ENCODE measurements at places on chromosomes 3 and 15.

DNA sequence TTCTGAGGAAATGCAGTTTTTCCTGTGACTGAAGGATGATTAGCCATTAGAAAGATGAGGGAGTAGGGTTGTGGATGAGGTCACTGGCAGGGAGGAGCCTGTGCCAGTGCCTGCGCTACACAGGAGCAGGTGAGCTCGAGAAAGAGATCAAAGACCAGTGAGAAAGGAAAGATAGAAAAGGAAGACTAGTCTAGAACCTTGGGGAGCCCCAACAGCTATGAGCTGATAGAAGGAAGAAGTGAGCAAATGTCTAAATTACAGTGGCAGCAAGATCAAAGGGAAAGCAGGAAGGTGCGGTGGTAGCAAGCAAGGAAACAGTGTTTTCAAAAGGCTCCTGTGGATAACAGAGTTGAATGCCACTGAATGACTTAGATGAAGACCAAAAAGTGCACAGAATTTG, 39.6 kb downstream of the LNP1 start:
- DNase-seq = no peak

DNA sequence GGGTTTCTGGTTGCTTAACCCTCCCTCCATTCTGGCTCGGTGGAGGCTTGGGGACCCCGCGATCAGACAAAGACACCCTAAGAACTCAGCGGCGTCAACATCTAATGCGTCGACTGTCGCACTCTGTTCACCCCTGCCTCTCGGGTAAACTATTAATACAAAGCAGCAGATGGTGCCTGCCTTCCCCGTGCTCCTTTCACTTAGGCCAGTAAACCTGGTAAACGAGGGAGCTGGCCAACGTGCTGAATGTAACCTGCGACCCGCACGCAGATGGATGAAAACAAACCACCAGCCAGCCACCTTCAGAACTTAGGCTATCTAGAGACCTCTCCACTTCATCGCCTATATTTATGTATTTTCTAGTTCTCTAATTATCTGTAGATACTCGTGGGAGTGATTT, 848 bp upstream of the CADPS start:
- peak; percentile 97 for DNase-seq

- no peak for DNase-seq
These were observed 68.2 kb upstream of the CORO2B start for GRCh38 chr15:68510558-68510957.

DNA sequence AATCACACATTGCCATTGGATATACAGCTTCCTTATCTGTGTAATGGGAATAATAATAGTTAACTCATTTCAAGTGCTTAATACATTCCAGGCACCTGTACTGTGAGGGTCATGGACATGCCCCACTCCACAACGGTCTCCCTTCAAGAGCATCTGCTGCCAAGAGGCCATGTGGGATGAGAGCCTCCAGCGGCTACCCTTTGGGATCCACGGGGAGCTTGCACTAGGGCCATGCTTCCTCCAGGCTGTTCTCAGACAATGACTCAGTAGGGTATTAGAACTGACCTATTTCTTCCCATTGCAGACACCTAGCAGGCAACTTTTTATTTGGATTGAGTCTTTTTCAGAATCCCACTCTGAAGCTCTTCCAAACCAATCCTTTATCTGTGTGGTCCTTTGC, 1078.9 kb downstream of the TUSC7 start:
- no peak for DNase-seq

- DNase-seq = no peak
These were observed 33.2 kb downstream of the MTMR10 start for GRCh38 chr15:30958219-30958618.

DNA sequence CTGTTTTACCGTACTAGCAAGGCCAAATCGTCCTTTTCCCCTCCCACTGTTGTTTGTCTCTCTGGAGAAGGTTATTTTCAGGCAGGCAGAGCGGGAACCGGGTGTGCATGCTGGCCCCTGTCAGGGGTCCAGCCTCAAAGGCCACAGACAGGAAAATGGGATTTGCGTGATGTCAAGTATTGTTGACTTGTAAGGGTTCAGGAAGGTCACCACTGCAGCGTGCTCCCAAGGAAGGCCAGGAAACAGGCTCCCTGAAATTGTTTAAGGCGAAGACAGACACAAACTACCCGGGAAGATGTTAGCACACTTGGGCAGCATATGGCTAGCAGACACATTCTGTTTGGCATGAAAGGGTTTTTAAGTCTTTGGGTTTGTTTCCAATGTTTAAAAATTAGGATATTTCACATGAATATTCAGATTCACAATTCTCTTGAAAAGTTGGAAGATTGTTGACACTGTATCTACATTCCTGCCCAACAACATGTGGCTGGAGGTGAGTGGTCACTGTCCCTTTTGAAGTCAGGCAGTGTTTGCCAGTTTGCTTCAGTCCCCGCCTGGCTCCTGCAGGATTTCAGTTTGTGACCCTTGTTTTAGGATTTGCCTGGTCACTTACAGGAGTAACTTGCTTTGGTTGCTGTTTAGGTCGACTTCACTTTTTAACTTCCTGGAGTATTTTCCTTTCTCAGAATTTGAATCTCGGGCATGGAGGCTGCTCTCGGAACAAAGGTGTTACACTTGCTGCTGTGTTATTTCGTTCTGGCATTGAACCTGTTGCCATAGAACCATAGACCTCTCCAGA, 90.4 kb downstream of the BDH1 start:
- no peak for DNase-seq

Data from GM23338 (cell line).